ENCODE measurements at places on chromosomes 4 and X.

- DNase-seq: no peak
Measured at GRCh38 chr4:147407261-147408045, 73.4 kb upstream of the EDNRA start.

DNA sequence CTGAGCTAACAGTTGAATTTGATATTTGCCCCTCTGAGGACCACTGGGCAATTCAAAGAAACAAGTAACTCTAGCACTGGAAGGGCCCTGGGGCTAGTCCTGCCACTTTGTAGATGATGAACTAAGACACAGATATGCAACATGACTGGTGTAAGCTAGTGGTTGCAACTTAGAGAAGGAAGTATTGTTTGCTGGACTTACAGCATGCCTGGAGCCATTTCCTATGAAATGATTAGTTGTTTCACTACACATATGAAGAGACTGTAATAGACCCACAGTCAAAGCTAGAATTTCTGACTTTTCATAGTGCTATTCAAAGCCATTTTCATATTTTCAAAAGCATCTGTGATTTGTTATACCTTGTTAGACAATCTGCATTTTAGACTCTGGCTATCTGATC lies 96.2 kb downstream of the TSPAN7 start:
- no peak for DNase-seq

GRCh38 chr4:8392591-8393190 lies 47.8 kb downstream of the ACOX3 start:
- no peak for DNase-seq

DNA sequence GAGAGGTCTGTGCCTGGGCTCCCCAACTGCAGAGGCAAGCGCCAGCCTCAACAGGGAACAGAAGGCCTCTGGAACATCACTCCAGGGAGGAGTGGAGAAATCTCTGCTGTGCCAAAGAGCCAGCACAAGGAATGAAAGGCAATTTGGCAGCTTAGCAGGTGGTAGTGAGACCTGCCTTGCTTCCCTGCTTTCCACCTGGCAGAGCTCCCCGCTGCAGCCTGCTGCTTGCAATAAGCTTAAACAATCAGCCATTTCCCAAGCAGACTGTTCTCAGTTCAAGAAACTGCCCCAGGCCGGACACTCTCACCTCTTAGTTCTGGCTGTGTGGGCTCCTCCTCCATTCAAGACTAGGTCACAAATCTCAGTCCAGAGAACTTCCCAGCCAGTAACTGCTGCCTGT lies 370.6 kb downstream of the MAGEB5 start:
- no peak for DNase-seq

- no peak for DNase-seq
Measured at GRCh38 chr4:95779447-95779846, 60.4 kb upstream of the PDHA2 start.
